ENCODE measurements at places on chromosomes 7 and 10.

- DNase-seq, result no peak
Measured at GRCh38 chr10:58641095-58641531, 128.4 kb downstream of the BICC1 start.

GRCh38 chr10:102616066-102616770 lies 28.1 kb upstream of the TRIM8 start:
- DNase-seq, result no peak

DNA sequence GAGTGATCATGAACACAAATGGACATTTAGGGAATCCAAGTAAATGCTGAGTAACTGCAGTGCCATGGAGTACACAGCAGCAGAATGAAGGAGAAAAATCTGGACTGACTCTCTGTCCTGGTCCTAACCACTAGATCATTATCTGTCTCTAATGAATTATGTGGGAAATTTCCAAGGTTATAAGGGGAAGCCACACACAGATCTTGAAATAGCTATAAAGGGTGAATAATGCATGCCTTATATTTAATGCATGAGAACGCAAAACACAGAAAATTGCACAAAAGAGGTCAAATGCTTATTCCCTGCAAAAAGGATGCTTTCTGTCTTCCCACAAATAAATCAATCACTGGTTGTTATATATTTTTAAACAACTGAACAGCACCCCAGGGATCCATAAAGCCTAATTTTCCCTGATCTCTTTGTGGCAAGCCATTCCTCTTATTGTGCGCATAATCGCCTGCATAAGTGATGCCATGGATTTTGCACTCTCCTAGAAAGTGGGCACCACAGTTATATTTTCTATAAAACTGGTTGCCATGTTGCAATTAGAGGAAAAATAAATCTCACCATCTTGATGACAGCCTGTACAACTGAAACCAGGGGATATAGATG lies 201.8 kb downstream of the XPNPEP1 start:
- DNase-seq, result no peak

GRCh38 chr10:75358835-75359421 lies 42.6 kb downstream of the ZNF503 start:
- DNase-seq, result no peak

GRCh38 chr7:5332579-5332978 lies 49.8 kb downstream of the SLC29A4 start:
- no peak for DNase-seq

DNA sequence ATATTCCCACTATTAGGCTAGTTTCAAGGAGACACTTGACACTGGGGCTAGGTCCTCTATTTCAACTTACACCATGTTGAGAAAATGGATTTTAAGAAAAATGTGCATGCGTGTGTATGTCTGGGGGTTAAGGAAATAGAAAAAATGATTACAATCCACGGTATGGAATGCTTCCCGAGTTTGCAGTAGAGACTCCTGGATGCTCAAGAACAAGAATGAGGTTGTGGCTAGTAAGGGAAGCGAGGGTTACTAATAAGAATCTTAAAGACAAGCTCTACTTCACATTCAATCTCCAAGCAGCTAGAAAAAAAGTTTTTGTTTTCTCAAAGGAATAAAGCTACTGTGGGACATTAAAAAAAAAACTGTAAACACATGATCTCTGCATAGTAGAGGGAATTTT lies 54.7 kb downstream of the ANK3 start:
- no peak for DNase-seq

DNA sequence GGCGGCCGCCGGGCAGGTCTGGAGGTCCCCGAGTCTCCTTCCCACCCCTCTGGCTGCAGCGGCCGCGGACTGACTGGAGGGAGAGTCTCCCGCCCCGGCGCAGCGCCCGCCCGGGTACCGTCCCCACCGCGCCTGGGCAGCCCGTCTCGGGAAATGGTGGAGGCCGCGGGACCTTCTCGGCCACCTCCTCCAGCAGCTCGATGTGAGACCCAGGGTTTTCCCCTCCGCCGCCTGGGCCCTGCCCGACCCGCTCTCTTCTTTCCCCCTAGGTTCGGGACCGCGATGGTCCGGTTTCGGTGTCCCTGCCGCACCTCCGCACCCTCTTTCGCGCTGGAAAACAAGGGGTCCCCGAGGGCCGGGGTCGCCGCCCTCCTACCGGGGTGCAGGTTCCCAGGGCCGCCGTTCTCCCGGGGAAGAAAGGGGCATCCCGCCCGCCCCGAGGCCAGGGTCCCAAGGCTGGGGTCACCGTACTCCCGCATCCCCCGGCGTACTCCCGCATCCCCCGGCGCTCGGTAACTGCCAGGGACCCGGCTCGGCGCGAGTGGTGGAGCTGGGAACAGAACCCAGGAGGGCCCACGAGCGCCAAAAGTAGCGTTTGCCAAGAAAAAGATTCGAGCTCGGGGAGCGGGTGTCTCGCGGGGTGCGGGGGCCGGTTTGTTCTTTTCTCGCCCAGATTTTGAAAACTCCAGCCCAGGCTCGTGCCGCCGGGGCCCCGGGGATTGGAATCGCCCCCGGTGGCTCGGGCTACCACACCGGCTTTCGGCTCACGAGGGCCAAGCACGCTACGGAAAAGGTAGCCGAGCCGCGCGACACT lies 3.4 kb downstream of the TNRC18 start:
- no peak for DNase-seq

GRCh38 chr10:132357286-132358058 lies 25.5 kb downstream of the LRRC27 start:
- DNase-seq, result no peak

GRCh38 chr10:99917963-99918825 lies 91.6 kb downstream of the DNMBP start:
- DNase-seq, result peak; percentile 38

DNA sequence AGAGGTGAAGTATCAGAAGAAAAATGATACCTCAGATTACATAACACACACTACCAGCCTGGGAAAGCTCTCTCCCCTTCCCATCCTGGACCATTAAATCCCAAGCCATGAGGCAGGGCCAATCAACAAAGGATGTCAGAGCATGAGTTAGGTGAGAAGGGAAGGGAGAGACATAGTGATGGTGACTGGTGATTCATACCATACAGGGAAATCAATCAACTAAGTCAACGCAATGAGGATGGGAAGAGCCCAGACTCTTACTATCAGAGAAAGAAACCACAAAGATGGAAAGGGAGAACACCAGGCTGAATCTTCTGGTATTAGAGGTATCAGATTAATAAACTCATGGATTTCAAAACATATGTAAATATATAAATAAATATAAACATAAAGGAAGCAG lies 185.4 kb downstream of the KMT2E start:
- no peak for DNase-seq

All from midbrain (tissue), 1 donor.